Tongue (tissue), 3 donors: ENCODE measurements at places on chromosomes 11 and 22. TPM values are rescaled to one million over a fixed set of nuclear protein-coding genes. Genes with fewer than 3 reads are reported as not detected.

Gene OR52N4
- not detected for total RNA-seq

Gene DCHS1
- total RNA-seq = 64.6 TPM

DNA sequence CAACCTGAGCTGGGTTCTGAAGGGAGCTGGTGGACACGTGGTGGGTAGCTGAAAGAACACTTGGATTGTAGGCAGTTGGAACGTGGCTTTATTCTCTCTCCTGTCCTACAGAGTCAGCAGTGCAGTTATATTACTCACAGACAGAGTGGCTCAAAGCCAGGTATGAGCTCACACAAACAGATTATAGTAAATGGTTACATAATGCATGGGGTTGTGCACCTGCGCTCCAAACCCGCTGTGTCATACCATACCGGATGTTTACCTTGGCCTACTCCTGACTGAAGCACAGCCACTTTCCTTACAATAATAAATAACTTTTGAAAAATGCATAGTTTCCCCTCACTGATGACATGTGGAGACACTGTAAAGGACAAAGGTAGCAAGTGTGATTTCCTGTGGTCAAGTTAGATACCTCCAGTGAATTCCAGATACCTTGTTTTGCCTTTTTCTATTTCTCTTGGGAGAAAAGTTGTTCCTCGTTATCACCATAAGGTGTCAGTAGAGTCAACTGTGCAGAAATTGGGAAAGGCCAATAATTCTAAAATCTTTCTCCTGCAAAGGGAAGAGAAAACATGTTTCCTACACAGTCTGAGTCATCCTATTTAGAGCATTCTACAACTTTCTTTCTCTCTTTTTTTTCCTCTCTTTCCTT, 13.5 kb downstream of the MS4A6A start:
- DNase-seq = peak; percentile 19

DNA sequence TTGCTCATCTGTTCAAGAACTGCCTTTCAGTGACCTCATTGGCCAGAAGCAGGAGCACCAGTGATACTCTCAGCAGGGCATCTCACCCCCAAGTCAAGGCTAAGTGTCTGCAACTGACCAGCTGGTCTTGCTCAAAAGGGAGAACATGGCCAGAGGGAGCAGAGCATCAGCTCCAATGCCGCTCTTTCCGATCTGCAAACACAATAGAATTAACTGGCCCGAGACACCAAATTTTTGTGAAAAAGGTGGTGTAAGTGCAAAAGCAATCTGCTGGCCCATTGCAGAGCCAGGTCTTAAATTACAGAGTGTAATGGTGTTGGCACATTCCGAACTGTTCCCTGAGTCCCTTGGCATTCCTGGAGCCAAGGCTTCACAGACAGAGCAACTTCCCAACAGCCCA, 97.0 kb downstream of the PKNOX2 start:
- DNase-seq = peak; percentile 38

DNA sequence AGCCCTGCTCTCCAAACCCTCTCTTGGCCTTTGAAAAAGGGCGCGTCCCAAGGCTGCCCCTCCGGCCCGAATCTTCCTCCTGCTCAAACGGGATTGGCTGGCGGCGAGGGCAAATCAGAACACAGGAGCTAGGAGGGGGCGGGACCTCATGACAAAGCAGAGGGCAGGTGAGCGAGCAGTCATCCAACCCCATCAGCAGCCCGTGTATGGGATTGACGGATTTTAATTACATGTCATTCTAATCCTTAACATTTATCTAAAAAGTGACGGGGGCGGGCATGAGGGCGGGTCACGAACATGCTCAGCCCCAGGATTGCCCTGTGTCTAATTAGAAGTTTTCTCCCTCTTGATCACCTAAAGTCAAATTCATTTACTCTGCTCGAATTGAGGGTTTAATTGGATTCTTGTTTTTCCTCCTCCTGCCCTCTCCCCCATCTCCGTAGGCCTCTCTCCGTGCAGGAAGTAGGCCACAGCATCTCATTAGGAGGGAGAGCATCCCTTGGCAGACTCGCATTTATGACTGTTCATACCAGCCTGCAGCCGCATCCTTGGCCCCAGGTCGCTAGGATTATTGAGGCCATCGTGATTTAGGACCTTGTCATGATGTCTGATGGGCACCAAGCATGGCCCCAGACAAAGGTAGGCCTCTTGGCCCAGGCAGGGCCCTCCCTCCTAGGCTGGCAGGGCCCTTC, 147.1 kb downstream of the CHST1 start:
- no peak for DNase-seq

GRCh38 chr11:118410055-118410745, 8.8 kb downstream of the ATP5MG start:
- no peak for DNase-seq

- no peak for DNase-seq
Measured at GRCh38 chr11:86736291-86737143, 63.8 kb upstream of the PRSS23 start.

Gene PRR33
- total RNA-seq = 4.8 TPM

DNA sequence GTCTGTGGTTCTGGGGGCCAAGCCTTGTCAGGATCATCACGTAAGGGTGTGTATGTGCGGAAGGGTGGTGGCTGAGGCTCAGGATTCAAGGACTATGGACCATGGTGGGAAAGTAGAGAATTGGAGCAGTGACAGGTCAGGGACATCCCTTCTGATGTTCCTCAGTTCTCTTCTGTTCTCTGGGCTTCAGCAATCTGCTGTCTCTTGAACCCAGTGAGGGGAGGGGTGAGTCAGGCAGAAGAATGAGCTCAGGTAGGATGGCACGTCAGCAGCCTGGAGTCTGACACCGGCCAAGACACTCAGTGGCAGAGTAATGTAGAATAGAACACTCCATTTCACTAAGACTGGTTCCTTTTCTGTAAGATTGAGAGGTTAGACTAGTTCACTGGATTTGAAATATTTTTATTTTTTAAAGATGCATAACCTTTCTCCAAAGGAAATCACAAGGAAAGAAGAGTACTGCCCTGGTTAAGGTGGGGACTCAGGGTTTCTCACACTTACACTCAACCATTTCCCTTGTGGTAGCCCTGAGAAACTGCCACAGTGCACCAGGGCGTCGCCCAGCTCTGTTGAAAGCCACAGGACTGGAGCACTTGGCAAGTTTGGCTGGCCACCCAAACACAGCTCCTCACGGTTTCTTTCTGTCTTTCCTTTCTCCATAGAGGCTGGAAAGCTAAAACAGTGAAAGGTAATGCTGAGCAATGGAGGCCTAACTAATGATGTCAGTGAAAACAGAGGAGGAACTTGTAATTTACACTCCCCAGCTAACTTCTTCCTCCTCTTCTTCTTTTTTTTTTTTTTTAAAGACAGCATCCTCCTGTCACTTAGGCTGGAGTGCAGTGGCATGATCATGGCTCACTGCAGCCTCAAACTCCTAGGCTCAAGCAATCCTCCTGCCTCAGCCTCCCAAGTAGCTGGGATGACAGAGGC, 23.1 kb upstream of the MICAL2 start:
- no peak for DNase-seq

Gene CARD18
- total RNA-seq = not detected

DNA sequence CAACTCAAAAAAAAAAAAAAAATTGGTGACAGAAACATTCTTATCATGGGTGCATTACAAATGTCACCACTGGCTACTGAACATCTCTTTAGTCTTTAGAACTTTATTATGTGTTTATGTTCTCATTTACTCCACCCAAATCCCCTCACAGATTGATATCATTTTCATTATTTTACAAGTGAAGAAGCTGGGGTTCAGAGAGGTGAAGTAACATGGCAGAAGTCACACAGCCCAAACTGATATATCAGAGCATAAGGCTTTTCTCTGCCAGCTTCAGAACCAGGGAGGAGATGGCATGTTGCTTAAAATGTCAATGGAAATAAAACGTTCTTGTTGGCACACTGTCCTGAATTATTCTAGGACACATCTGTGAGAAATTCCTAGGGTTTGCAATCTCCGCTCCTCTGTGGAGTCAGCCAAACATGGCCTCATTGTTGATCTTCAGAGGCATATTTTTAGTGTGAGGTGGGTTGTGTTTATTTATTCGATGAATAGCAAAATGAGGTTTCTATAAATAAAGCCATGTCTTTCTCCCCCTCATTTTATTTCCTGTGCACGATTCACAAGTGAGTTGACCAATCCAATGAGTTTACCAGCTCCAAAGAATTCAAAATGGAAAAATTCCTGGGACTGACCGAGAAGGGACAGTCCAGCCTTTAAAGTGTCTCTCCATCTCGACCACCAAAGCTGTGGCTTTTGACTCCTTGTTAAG, 72.9 kb upstream of the ANO1 start:
- DNase-seq = peak; percentile 61

GRCh38 chr11:41955066-41955465, 495.6 kb upstream of the LRRC4C start:
- DNase-seq = no peak

Gene OR8K5
- total RNA-seq = not detected

- DNase-seq = no peak
Measured at GRCh38 chr11:61832754-61833153, 4.7 kb downstream of the FADS2 start.

- no peak for DNase-seq
Measured at GRCh38 chr22:43434928-43435311, 23.1 kb downstream of the MPPED1 start.

- DNase-seq = peak; percentile 42
Measured at GRCh38 chr11:77411137-77411707, 62.7 kb downstream of the PAK1 start.

DNA sequence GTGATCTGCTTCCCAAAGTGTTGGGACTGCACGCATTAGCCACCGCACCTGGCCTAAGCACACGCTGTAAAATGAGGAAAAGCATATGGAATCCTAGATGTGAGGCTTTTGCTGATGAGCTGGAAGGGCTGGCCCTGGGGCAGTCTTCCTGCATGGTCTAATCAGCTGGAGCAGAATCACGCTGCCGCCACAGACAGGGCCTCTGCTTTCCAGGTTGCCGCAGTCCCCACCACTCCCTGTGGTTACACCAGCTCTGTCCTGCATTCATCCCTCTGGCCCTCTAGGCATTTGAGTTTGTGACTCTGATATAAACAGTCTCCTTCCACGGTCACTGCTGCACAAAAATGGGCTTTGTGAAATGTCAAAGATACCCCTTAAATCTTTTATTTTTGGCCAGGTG, 17.1 kb downstream of the RPS6KA4 start:
- DNase-seq = no peak

- DNase-seq = no peak
Measured at GRCh38 chr11:67289226-67289650, at the start of gene ANKRD13D. TSS of gene ANKRD13D (plus strand) at chr11:67289303. CDS start at chr11:67289461, 158 bp downstream.

DNA sequence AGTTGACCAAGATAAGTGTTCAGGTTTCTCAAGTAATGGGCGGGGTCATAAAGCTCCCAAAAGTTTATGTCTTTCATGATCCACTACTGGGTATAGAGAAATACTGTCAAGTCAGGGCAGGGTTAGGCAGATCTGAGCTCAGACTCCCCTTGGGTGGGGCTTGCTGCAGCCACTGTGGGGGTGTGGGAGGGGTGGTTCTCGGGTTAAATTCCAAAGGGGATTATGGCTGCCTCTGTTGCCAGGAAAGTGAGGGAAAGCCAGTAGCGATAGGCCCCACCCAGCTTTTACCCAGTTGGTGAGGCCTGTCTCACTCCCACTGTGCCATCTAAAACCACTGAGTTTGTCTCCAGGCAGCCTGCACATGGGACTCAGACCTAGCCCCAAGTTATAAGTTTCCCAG, 37.8 kb downstream of the DLG2 start:
- peak; percentile 19 for DNase-seq

GRCh38 chr11:117026593-117027330, 71.5 kb downstream of the SIK3 start:
- no peak for DNase-seq

DNA sequence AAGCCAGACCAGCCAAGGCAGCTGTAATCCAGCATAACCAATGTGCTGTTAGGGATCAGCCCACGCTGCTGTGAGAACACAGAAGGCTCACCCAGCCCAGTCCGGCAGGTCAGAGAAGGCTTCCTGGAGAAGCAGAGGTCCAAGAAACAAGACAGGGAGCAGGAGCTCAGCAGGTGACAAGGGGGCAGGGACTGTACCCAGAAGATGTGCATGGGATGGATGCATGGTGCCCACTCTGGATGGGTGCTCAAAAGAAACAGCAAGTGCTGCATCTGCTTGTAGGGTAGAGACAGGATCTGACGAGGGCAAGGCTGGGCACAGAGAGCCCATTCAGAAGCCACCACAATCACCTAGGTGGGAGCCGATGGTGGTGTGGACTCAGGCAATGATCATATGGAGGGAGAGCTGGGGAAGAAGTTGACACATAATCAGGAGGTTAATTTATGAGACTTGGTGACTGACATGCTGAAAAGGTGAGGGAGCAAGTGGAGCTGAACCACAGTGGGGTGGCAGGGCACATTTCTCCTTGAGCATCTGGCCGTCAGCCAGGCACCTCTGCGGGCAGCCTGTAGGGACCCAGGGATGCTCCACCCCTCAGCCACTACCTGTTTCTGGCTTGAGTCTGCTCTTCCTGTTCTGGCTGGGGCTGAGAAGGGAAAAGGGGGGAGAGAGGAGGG, 102.3 kb upstream of the DRD2 start:
- no peak for DNase-seq

GRCh38 chr22:17199003-17199731, 20.1 kb downstream of the ADA2 start:
- DNase-seq = peak; percentile 90

Gene LAMTOR1
- total RNA-seq = 40.7 TPM

Gene MALAT1
- 27,133 TPM for total RNA-seq

- no peak for DNase-seq
Measured at GRCh38 chr11:59011655-59012397, 72.5 kb downstream of the GLYATL1 start.

Gene MRPL40
- 26.1 TPM for total RNA-seq

DNA sequence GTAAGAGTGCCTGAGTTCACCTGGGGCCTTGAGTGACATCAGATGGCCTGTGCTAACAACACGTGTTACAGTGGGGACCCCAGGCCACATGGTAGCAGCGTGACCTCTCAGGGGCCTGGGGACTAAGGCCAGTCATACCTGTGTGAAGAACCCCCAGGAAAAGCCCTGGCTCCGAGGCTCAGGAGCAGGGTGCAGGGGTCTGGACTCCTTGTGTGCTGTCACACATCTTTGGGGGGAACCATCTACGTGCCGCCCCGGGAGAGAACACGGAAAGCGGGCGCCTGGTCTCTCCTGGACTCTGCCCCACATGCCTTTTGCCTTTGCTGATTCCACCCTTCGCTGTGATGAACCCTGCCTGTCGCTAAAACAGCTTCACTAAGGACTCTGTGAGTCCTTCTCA, 48.7 kb downstream of the SHANK2 start:
- DNase-seq = no peak

Gene LRRC55
- total RNA-seq = 0.72 TPM

Gene OR10G8
- not detected for total RNA-seq

Gene PTPRJ
- total RNA-seq = 8.9 TPM

- DNase-seq = no peak
Measured at GRCh38 chr11:111700162-111700561, 66.0 kb downstream of the PPP2R1B start.

Gene OR51B2
- 1.0 TPM for total RNA-seq
